B cell (primary cell): ENCODE measurements at places on chromosomes 4 and X. TPM values are rescaled to one million over a fixed set of nuclear protein-coding genes. Genes with fewer than 3 reads are reported as not detected.

COL4A6 gene
- not detected in 2 replicates for total RNA-seq

NSDHL gene
- total RNA-seq: 8.5 and 10.3 TPM in 2 replicates

LRAT gene
- total RNA-seq: not detected in 2 replicates

PLS3 gene
- not detected in 2 replicates for total RNA-seq

COX18 gene
- 12.7 and 14.4 TPM in 2 replicates for total RNA-seq

IL15 gene
- total RNA-seq: 6.1 and 7.6 TPM in 2 replicates

STOX2 gene
- total RNA-seq: not detected in 2 replicates

ARHGAP24 gene
- total RNA-seq: 141 and 156 TPM in 2 replicates

KLHL34 gene
- total RNA-seq: 0.59 and 0.80 TPM in 2 replicates

HELT gene
- total RNA-seq: not detected in 2 replicates

TRIM60 gene
- total RNA-seq: not detected in 2 replicates

SLC9B1 gene
- total RNA-seq: 1.9 and 2.1 TPM in 2 replicates
